T follicular helper cell (primary cell): ENCODE measurements at places on chromosomes 4 and X.

DNA sequence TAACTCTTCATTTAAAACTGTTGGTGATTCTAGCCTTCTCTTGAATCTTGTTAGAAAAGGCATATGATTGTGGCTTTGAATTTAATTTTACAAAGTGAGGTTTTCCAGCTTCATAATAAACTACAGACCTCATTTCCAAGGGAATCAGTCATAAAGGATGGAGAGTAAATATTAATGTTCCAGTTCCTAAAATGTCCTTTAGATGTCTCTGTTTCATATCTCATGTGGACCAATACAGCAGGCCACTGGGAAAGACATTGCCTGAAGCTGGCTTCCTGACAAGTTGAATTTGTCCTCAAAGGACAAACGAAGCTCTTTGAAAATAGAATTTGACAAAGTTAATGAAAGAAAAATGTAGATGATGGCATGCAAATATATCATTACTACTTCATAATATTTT lies 125.4 kb downstream of the ZNF330 start:
- DNase-seq: no peak

- DNase-seq: no peak
These were observed 75.1 kb downstream of the TSPAN5 start for GRCh38 chr4:98583265-98583664.

GRCh38 chr4:38605753-38606586 lies 58.0 kb upstream of the KLF3 start:
- DNase-seq: no peak

- no peak for DNase-seq
These were observed 261.8 kb downstream of the KCTD8 start for GRCh38 chr4:44186850-44187246.

DNA sequence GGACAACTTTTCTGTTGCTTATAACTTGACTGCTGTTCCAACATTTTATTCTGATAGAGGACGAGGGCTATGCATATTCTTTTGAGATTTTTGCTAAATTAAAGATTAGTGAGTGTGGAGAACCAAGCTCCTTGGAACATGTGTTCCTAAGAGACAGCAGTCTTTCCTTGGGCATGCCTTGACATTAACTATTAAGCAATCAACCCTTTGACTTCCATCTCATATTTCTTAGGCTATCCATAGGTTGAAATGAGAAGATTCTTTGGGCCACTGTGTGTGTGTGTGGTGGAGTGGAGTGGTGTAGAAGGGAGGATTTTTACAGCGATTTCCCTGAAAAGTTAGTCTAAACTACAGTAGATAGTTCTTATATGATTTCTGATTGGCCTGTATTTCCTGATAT lies 127.4 kb upstream of the POF1B start:
- DNase-seq: no peak

DNA sequence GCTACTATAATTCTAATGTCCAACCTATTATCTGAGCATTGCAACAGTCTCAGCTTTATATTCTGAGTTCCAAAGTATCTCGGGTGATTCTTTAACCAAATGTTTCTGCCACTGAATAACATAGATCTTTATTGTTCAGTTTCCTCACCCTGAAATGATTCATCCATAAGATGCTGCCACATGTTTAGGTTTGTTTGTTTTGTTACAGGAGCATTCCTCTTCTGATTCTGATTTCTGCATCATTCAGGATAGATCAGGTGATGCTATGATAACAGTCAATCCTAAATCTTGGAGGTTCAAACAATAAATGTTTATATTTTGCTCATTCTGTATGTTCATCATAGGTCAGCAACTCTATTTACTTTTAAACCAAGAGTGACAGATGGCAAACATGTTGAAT lies 927.6 kb downstream of the PCDH7 start:
- DNase-seq: no peak

DNA sequence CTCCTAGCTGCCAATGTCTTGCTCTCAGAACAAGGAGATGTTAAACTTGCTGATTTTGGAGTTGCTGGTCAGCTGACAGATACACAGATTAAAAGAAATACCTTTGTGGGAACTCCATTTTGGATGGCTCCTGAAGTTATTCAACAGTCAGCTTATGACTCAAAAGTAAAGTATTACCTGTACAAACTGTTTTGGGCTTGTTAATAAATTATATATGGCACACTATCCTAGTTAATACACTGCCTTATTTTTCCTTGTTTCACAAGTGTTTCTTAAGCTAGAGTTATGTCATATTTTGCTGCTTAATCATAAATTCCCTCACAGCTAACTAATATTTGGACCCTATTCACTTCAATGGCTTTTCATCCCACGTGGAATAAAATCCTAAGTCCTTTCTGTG lies 45.3 kb downstream of the STK26 start:
- DNase-seq: no peak

DNA sequence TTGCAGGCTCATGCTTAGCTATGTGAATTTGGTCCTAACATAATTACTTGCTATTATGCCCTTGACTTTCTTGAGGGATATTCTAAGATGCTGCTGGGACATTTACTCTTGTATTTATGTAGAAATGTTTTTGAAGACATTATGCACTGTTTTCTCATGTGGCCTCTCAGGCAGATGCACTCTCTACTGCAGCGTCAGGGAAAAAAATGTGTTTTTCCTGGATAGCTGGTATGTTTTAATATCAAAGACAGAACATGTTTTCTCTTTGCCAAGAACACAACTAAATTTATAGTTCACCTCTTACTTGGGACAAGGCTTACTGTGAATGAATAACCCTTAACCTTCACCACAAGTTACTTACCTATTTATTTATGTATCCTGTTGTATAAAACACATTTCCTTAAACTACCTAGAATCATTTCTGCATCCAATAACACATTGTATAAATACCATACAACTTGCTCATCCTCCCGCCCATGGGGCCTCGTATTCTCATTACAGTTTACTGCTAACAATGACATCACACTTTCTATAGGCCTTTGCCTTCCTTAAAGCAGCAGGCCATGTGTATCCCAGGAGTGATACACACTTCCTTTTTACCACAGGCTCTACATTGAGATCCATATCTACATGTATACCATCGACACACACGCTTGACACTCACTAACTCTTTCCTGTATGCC lies 178.7 kb downstream of the SLIT2 start:
- DNase-seq: no peak

- no peak for DNase-seq
These were observed 41.2 kb downstream of the TNIP2 start for GRCh38 chr4:2714918-2715317.

DNA sequence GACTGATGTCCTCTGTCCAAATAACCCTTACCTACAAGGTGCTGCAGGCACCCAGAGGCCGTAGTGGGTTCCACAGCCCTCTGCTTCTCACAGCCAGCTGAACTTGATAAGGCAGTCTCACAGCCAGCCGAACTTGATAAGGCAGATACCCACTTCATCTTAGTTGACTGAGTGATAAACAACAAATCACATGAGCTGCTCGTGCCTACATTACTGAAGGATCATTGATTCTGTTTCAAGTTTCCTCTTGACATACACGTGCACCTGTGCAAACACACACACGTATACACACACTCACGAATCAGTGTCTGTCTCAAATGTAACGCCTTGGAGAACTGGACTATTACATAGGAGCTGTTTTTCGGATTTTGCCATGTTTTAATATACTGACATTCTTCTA lies 276.3 kb downstream of the DCTD start:
- DNase-seq: no peak

- no peak for DNase-seq
These were observed 235.4 kb downstream of the MGST2 start for GRCh38 chr4:139900964-139901376.

GRCh38 chr4:126427853-126428252 lies 1113.1 kb downstream of the FAT4 start:
- DNase-seq: no peak

DNA sequence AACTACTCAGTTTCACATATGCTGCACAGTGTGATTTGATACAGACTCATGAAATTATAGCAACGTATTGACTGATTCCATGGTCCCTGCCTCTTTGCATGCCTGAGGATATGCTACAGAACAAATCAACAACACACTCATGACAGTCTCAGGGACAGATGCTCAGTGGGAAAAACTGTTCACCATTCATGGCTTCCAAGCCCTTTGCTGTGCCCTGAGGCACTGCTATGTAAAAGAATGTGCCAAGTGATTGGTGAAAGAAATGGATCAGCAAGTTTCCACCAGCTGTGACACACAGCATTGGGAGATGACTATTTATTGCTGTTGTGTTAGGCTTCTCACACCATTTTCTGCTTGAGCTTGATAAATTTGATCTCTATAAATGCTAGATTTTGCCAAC lies 825.6 kb upstream of the INTU start:
- DNase-seq: no peak

- DNase-seq: no peak
These were observed 578.3 kb upstream of the FAT1 start for GRCh38 chr4:187301923-187302322.

- no peak for DNase-seq
These were observed 10.4 kb downstream of the SMPX start for GRCh38 chrX:21747558-21747957.

GRCh38 chrX:36859231-36859630 lies 148.9 kb upstream of the FAM47C start:
- no peak for DNase-seq

- no peak for DNase-seq
These were observed 32.3 kb downstream of the GAB3 start for GRCh38 chrX:154718616-154719015.

DNA sequence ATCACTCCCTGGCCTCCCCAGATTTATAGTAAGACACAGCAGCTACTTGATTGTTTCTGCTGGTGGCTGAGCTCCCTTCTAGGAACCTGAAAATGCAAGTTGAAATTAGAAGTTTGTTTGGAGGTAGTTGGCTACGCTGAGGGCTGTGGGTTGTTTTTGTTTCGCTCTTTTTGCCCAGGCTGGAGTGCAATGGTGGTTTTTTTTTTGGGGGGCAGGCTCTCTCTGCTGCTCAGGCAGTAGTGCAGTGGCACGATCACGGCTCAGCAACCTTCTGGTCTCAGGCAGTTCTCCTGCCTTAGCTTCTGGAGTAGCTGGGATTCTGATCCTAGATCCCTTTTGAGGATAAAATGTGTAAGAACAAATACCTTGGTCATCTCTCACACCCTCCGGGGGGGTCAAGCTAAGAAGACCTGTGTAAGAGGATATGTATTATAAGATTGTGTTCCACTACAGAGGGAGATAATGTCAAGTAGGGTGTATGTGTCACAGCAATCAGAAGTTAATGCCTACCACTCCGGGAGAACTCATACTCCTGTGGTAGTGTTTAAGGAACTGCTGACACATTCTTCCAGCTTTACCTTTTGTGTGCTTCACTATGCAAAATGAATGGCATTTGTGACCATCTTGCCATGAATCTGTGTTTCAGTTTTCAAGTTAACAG lies 9.7 kb downstream of the JADE1 start:
- no peak for DNase-seq

GRCh38 chr4:142419712-142420111 lies 426.4 kb downstream of the INPP4B start:
- no peak for DNase-seq

DNA sequence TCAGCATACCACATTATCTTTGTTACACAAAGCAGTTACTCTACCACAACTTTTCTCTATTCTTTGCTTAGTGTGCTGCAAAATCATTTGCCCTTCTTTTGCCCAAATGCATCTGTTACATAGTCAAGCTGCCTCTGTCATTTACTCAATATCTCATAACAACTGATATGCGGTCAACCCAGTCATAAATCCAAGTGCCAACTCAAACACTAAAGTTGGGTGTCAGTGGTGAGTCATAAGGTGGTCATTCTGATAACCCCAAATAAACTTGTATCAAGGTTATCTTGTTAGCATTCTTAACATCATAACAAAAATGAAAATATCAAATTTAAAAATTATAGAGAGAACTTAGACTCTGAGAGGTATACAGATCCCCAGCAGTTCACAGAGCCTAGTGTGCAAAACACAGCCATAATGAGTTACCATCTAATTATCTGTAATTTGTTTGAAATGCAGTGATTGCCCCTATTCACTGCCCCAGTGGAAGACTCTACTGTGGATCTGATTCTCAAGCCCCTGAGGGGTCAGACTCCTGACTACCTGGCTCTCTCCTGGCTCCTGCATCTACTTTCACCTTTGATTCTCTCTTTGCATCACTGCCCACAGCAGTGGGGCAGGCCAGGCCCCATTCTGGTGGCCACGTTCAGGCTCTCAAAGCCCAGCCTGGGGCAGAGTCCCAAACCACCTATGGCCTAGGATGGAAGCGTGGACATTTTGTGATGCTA lies 29.2 kb downstream of the TBC1D9 start:
- no peak for DNase-seq

DNA sequence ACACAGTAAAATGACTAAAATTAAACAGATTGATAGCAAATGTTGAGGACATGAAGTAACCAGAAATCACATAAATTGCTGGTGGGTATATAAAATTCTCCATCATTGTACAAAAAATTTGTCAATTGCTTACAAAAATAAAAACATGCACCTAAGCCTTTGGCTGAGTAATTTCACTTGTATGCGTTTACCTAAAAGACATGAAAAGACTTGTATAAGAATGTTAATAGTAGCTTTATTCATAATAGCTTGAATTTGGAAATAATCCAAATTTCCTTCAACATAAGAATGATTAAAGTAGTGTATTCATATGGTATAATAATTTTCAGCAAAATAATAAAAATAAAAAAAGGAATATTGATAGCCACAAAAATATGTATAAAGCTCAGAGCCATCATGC lies 37.7 kb downstream of the PDHA2 start:
- no peak for DNase-seq

DNA sequence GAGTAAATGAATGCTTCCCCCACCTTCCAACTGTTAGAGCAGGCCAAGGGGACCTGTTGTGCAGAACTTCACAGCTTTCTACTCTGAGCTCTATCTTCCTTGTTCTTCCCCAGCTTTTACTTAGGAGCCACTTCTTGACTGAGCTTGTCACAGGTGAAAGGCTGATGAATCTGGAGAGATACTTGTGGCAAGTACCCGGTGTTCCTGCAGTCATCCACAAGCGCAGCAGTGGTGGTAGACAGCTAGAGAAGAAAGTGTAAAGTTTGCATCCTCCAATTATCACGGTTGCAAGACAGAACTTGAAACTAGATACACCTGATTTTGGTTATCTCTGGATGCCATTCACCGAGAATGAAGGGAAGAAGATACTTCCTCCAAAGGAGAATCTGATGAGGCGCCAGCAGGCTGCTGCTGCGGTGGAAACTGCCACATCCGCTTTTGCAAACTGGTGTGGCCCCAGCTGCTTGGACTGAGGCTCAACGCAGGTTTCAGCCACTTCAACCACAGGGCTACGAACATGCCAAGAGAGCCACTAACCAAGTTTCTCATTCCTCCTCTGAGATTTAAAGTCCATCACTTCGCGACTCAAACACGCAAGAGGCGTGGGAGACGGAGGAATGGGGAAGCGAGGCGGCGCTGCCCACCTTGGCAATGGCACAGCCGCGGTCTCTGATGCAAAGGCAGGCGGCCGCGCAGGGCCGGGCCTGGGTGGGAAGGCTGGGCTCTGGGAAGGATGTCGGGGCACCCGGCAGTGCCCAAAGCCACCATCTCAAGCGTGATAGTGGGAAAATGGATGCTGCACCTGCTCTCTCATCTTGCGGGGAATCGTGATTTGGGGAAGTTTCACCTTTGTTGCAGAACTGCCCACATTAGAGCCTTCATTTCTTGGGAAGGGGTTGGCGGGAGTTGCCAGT lies 1.3 kb upstream of the FHIP1A start:
- no peak for DNase-seq
